AG08395 (cell line): ENCODE measurements at places on chromosomes 11 and 22.
A peak's percentile ranks its signal among the peaks of the same experiment; 100 is the strongest.

- peak; percentile 32 for DNase-seq
Measured at GRCh38 chr11:2886191-2886894, 768 bp upstream of the CDKN1C start.

DNA sequence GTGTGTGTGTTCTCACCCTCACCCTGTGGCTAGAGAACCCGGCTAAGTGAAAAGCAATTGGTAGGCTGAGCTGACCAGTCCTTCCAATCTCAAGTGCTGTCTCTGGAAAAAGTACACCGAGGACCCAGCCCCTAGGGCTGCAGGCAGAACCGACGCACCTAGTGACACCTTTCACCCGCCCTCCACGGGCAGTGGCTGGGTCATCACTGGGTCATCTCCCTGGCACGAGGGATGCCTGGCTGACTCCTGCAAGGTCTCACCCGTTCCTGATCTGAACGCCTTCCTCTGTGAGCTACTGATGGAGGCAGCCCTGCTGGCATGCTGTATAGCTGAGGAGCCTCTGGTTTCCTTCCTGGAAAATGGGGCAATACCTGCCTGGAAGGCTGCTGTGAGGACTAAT is 311.5 kb downstream of the NTM start:
- DNase-seq, result no peak

GRCh38 chr22:32204856-32205722 is at the start of gene RFPL2:
TSS of gene RFPL2 (minus strand) at chr22:32205073. CDS start at chr22:32202451, 2,622 bp downstream.
- peak; percentile 6 for DNase-seq

GRCh38 chr11:123588117-123588863 is 66.1 kb downstream of the SCN3B start:
- DNase-seq, result no peak

DNA sequence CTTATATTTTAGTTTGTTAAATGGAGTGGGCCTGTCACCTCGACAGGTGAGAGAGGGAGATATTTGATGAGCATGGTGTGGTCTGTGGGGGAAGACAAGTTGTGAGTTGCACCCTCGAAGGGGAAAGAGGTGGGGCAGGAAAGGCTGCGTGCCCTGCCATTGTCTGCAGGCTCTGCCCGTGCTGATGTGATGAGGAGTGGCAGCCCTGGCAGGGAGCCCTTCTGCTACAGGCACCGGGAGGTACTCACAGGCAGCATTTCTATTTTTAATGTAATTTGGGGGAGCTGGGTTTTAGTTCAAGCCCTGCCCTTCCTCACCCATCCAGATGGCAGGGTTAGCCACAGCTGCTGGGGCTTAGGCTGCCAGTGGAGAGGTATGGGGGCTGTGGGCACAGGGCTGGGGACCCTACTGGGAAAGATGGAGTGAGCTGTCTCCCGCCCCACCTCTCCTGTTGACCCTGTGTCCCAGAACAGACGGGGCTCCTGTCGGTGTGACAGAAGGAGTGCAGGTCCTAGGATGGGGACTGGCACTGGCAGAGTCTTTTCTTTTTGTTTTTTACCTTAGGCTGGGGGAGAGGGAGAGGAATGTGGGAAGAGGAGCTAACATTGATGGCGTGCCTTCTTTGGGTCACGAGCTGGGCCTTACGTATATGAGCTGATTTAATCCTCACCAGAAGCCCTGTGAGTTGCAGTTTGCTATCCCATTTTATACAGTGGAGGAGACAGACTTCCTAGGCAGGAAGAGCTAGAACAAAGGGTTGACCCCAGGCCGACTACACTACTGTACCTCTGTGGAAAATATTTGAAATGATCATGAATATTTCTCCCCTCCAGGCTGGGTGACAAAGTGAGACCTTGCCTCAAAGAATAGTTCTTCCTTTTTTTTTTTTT is 51.6 kb downstream of the CEP164 start:
- no peak for DNase-seq

DNA sequence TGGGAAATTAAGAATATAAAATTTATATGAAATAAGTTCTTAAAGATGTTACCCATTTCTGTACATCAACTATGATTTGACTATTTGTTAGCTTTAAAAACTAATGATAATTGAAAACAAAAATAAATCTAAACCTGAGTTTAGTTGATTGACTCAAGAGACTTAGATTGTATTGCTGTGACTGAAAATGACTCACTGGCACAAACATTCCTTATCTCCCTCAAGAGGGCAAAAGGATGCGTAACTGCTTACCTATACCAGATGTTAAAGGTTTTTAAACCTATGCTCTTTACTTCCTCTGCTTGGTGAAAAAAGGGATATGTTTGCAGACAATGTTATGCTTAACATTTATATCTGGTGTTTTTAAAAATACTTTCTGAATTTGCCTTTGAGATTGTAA is 30.3 kb downstream of the ATM start:
- DNase-seq, result no peak

GRCh38 chr11:115912484-115912945 is 408.3 kb upstream of the CADM1 start:
- no peak for DNase-seq

- no peak for DNase-seq
Measured at GRCh38 chr22:31136711-31137110, 3.6 kb downstream of the PLA2G3 start.

DNA sequence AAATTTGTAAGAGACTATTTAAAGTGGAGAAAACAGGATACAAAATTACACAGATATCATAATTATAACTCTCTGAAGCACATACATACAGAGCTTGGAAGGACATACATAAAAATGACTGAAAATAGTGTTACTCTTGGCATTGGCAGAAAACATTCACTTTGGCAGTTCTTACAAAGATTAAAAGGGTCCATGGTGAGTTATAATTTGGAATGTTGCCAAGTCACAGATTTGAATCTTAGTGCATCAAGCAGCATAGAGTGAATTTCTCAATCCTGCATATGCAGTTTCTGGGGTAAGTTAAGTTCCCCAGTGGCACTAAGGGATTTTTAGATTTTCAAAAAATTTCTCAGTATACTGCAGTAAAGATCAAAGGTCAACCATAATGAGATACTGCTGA is 115.9 kb downstream of the CCDC81 start:
- DNase-seq, result no peak

GRCh38 chr11:83864412-83865057 is 578.4 kb upstream of the CCDC90B start:
- no peak for DNase-seq

DNA sequence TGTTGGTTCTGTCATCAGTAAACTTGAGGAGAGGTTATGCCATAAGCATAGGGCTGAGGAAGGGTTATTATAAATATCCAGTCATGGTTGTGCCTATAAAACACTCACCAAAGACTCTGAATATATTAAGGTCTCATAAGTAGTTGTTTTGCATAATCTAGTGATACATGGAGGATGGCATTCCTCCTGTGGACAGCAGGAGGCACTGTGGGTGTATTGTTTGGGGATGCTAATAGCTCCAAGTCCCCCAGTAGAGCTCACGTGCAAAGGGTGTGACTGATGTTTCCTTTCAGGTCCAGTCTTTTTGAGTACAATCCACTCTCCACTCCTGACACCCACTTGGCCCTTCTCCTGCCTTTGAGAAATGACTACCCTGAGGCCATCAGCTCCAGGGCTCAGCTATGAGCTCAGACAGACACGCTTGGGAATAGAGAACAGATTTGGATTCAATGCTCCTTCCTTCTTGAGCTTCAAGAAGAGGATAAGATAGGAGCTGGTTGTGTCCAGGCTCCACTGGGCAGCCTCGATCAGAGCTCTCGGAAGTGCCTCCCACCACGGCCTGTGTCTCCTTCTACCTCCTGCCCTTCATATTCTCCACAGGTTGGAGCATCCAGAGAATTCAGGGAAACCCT is 85.2 kb upstream of the IGLL5 start:
- no peak for DNase-seq

GRCh38 chr22:49292909-49293308 is 534.8 kb downstream of the BRD1 start:
- no peak for DNase-seq

DNA sequence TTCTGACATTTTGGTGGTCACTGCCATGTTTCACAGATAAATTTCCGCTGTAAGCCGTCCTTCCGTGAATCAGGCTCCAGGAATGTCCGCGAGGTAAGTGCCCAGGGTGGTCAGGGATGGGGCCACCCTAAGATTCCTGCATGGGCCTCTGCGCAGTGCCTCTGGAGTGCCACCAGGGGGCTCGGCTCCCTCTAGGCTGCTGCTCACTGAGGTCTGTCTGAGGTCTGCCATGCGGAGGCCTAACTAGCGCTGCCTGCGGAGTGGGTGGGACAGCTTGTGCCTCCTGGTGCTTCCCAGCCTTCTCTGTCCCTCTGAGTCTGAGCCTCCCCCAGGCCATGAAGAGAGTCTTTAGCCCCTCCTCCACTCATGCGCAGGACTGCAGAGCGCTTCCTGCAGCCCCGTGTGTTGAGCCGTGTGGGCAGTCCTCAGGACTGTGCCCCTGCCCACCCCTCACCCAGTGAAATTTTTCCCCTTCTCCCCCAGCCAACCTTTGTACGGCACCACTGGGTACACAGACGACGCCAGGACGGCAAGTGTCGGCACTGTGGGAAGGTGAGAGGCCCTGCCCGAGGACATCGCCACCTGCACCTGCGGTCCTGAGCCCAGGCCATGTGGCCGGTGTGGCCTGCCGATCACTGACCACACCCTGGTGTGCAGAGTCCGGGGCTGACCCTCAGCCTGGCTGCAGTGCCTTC is 11.9 kb upstream of the MDK start:
- DNase-seq, result peak; percentile 85

DNA sequence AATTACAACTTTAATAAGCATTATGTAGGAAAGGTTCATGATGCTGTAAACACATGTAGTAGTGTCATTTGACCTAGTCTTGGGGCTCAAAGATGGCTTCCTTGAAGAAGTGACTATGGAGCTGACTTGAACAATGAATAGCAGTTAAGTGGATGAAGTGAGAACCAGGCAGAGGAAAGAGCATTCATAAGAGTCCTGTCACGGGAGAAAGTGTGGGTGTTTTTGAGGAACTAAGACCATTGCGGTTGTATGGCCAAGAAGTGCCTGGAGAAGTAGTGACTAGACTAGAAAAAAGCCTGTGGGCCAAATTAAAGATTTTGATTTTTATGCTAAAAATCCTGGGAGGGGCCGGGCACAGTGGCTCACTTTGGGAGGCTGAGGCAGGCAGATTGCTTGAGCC is 7.2 kb upstream of the IL18BP start:
- no peak for DNase-seq

DNA sequence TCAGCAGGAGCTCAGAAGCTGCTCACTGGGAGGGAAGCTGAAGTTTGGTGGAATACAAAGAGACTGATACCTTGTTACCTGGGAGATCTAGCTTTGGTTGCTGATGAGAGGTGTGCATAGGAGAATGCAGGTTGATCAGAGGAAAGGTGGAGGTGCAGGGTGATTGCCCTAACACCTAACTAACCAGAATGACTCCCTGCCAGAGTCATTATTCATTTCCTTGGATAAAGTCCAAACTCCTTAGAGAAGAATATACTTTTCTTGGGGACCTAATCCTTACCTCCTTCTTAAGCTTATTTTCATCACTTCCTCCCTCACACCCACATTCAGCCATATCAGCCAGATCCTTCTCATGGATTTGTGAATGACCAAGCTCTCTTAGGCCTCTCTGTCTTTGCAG is 814.2 kb upstream of the TENM4 start:
- no peak for DNase-seq
